ENCODE measurements at places on chromosomes 1 and 21.

DNA sequence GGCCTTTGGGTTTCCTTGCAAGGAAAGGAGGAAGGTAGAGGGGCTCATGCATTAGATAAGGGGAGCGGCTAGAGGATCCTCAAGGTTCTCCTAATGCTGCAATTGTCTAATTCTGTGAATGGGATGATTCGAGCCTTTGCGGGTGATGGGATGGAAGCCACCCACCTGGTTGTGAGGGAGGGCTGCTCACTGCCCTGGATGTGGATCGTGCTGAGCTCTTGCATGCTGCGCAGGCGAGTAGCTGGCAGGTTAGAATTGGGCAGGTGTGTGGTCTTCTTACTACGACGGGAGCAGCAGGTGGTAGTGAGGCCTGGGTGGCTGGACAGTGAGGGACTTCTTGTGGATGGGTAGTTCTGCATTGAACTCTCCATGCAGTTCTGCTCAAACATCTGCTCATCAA, 21.2 kb downstream of the DDX20 start:
- no peak for DNase-seq

- DNase-seq, result no peak
Measured at GRCh38 chr21:31530364-31530763, 129.1 kb upstream of the SOD1 start.

- no peak for DNase-seq
Measured at GRCh38 chr1:119347858-119348257, 20.7 kb upstream of the HAO2 start.

GRCh38 chr1:172928412-172928811, 122.3 kb downstream of the TNFSF18 start:
- DNase-seq, result no peak

DNA sequence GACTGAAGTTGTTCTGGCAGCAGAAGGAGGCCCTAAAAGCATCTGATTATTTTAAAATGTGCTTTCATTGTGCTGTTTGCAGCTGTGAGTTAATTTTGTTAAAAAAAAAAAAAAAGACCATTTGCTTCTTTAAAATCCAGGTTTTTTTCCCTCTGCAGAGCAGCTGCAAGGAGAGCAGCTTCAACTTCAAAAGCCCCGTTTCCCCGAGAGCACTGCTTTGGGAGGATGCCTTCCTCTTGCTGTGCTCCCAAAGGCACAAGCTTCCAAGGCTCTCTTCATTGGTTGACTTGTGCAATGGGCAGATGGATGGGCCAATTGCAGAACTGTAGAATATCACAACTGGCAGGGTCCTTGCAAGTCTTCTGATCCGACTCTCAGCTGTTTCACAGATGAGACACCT, 459.2 kb upstream of the PKN2 start:
- DNase-seq, result no peak

- DNase-seq, result no peak
Measured at GRCh38 chr1:92945748-92946270, 15.5 kb downstream of the DIPK1A start.

DNA sequence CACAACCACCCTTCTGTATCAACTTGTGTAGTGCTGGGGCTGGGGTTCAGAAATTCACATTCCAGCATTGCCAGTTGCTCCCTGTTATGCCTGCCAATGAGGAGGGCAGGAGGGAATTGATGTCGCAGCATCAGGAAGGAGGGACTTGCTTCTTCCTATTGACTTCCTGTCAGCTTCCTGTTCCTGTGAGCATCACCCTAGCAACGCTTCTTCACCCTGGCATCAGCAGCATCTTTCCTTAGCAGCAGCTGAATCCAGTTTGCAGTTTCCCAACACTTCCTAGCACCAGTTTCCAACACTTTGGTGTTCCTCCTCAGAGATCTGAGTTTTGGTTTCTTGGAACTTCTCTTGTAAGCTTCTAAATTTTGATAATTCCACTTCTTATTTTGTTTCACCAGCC, 8.9 kb upstream of the TRIM62 start:
- DNase-seq, result no peak

- peak; percentile 97 for DNase-seq
Measured at GRCh38 chr1:206012086-206012859, 9.1 kb upstream of the RAB7B start.

DNA sequence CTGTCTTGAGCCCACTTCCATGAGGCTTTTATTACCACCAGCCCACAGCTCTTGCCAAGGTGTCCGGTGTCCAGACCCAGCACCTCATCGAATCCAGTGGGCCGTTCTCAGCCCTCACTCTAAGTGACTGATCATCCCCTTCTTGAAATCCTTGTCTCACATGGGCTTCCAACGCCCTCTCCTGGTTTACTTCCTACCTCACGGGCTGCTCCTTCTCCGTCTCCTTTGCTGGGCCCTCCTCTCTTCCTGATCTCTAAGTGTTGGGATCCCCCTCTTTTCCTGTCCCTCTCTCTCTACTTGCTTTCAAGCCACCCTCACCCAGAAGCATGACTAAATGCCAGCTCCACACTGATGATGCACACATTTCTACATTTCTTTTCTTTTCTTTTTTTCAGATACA, 9.0 kb upstream of the RHBG start:
- DNase-seq, result no peak

GRCh38 chr1:12460121-12460520, 157.9 kb downstream of the DHRS3 start:
- no peak for DNase-seq

- no peak for DNase-seq
Measured at GRCh38 chr1:246041360-246041759, 465.7 kb downstream of the SMYD3 start.

DNA sequence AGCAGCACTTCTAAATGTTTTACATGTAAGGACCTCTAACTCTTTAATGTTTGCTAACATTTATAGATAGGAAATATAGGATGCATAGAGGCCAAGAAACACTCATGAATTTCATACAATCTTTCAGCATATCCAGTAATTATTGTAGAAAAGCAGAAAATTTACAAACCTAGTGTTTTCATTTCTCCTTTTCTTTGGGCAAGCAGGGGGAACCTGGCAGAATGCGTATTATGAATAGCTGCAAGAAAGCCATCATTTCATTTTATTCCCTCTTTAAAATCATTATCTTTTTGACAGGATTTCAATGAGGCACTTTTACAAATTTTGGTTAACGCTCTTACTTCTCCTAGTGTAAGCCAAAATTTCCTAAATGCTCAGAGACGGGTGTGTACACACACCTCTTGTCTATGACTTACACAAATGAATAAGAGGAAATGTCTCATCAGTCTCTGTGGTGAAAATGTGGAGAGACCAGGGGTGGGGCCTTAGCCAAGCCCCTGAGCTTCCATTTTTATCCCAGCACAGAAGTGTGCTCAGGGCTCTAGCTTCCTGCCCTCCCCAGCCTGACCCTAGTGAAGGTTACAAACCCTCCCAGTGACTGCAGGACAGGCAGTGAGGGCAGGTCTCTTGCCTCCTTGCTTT, 91.6 kb downstream of the LRRC8C start:
- no peak for DNase-seq
